WTC11 (cell line): ENCODE measurements at places on chromosomes 2 and 18. TPM values are rescaled to one million over a fixed set of nuclear protein-coding genes. Genes with fewer than 3 reads are reported as not detected.

- peak; percentile 46 for DNase-seq
- peaks cover 7% of the 10 kb centered on the region for H3K36me3 ChIP-seq
- no peaks in the 10 kb centered on the region; the same call in 1 of the 2 replicates for H3K27me3 ChIP-seq
- peaks cover 16% of the 10 kb centered on the region for H3K4me1 ChIP-seq
- no peak overlapping the region for H3K27ac ChIP-seq
Measured at GRCh38 chr2:222959358-222959757, 92.6 kb upstream of the KCNE4 start.

GRCh38 chr18:74595431-74595830 lies 2.2 kb upstream of the ZNF407 start:
- no peaks in the 10 kb centered on the region for H3K27me3 ChIP-seq
- no peaks in the 10 kb centered on the region for H3K36me3 ChIP-seq
- H3K4me1 ChIP-seq, result peaks cover 19% of the 10 kb centered on the region

DUSP2 gene
- total RNA-seq, result 4.7 to 6.8 TPM (median 5.8 TPM) in 3 replicates

DNA sequence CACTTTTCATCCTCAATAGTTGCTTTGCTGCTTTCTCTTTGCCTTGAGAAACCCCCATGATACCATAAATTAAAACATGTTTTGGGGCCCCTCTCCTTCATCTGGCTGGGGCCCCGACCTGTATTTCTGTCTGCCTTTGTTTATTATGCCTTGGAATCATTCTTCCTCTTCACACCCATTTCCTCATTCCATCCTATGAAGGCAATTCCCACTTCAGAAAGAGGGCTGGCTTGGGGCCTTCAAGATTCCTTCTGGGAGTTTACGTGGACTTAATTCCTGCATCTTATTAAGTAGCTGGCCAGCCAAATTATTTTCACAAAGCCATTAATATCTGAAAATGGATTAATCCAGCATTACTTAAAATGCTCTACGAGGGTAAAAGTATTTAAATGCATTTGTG lies 6.8 kb upstream of the LRRTM1 start:
- H3K27me3 ChIP-seq, result peaks cover 23% of the 10 kb centered on the region
- no peak overlapping the region for H3K27ac ChIP-seq
- H3K4me1 ChIP-seq, result peaks cover 12% of the 10 kb centered on the region
- no peak overlapping the region for H3K4me3 ChIP-seq
- H3K36me3 ChIP-seq, result no peaks in the 10 kb centered on the region

DNA sequence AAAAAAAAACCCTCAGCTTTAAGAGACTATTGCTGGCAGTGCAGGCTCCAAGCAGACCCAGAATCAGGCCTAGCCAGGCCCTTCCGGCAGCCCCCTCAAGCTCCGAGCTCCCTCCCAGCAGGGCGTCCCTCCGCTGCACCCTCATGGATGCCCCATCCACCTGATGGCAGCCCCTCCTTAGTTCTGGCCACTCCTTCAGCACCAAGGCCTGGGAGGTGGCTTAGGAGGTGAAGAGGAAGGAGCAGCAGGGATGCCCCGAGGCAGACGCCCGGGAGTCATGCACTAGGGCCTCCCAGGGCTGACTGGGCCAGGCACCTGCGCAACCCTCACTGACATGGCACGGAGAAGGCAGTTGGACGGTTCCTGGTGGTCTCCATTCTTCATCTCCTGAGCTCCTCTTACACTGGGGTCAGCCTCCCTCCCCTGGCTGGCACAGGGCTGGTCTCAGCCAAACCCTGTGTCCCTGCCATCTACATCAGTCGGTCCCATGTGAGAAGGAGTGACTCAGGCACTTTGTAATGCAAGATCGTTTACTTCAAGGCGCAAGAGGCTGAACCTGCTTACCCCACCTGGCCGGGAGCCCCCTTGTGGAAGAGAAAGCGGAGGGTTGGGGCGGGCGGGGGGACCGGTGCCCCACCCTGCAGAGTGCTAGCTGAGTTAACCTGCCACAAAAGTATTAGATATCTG lies 53.5 kb upstream of the ID2 start:
- H3K4me3 ChIP-seq, result no peak overlapping the region
- H3K4me1 ChIP-seq, result peaks cover 8% of the 10 kb centered on the region
- no peak overlapping the region for H3K27ac ChIP-seq
- no peak for DNase-seq
- H3K36me3 ChIP-seq, result no peaks in the 10 kb centered on the region
- H3K27me3 ChIP-seq, result peaks cover 2% of the 10 kb centered on the region; the same call in 1 of the 2 replicates

DNA sequence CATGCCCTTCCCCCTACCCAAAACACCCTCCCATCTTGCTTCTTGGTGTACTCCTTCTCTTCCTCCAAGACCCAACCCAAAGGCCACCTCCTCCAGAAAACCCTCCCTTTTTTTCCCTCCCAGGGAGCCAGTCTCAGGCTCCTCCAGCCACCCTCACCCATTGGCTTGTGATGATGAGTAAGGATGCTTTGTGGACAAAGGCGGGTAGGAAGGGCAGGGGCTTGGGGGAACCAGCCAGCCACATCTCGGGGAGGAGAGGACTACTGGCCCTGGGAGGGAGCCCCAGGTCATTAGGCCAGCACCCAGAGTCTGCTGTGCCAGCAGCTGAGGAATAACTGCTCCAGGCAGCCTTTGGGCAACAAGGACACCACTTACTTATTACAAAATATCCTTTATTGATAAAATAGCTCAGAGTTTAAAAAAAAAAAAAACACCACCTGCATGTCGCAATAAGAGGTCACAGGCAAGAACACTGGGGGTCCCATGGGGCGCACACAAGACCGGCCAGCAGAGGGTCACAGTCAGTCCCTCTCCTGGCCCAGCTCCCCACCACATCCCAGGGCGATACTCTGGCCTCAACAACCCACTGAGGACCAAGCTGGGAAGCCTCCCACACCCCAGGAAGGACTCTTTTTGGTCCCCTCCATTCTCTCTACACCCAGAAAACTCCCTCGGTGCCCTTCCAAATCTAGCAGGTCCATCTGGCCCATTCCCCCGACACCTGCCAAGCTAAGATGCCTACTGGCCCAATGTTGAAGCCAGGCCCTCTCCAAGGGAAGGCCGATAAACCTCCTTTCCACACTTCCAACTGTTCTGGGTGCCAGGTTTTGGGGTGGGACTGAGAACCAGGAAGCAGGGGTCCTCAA lies 3.6 kb downstream of the ADRA2B start:
- H3K36me3 ChIP-seq, result no peaks in the 10 kb centered on the region
- DNase-seq, result no peak
- H3K4me1 ChIP-seq, result peaks cover 35% of the 10 kb centered on the region
- H3K27me3 ChIP-seq, result peaks cover 19% of the 10 kb centered on the region

AFF3 gene
- 1.1 to 1.2 TPM (median 1.2 TPM) in 3 replicates for total RNA-seq

GRCh38 chr2:134104754-134105153 lies 149.1 kb upstream of the MGAT5 start:
- H3K36me3 ChIP-seq, result peaks cover 1% of the 10 kb centered on the region
- peaks cover 6% of the 10 kb centered on the region; the same call in 1 of the 2 replicates for H3K4me1 ChIP-seq
- H3K4me3 ChIP-seq, result no peak overlapping the region
- no peak overlapping the region for H3K27ac ChIP-seq
- no peak for DNase-seq

DNA sequence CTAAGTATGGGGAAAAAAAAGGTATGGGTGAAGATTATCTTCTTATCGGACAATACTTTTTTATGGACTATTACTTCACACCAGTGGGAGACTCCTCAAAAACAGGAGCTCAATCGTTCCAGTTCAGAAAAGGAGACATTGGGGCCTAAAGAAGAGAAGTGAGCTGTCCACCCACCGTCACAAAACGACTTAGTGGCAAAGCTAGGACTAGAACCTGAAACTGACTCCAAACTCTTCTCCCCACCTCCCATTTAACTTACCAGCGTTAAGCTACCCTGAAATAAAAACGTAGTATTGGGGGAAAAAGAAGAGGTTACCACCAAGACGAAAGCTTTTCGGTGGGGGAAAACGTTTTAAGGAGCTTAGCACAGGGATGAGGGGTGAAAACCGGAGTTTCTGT lies 503 bp downstream of the GTF3C3 start:
- peak overlapping the region; percentile 91 for H3K4me3 ChIP-seq
- H3K27me3 ChIP-seq, result peaks cover 27% of the 10 kb centered on the region
- H3K27ac ChIP-seq, result peak overlapping the region; percentile 13; the same call in 1 of the 2 replicates
- 0 out of 2 replicates have a peak, but pooled peaks cover 2% of the 10 kb centered on the region for H3K4me1 ChIP-seq
- DNase-seq, result no peak

DPYSL5 gene
- total RNA-seq, result 7.6 to 12.1 TPM (median 9.2 TPM) in 3 replicates

DUSP19 gene
- total RNA-seq, result 3.4 to 3.9 TPM (median 3.5 TPM) in 3 replicates

GALNT5 gene
- 0.17 to 0.34 TPM (median 0.32 TPM) in 3 replicates for total RNA-seq

MALL gene
- total RNA-seq, result 3.8 to 5.5 TPM (median 5.0 TPM) in 3 replicates

DNA sequence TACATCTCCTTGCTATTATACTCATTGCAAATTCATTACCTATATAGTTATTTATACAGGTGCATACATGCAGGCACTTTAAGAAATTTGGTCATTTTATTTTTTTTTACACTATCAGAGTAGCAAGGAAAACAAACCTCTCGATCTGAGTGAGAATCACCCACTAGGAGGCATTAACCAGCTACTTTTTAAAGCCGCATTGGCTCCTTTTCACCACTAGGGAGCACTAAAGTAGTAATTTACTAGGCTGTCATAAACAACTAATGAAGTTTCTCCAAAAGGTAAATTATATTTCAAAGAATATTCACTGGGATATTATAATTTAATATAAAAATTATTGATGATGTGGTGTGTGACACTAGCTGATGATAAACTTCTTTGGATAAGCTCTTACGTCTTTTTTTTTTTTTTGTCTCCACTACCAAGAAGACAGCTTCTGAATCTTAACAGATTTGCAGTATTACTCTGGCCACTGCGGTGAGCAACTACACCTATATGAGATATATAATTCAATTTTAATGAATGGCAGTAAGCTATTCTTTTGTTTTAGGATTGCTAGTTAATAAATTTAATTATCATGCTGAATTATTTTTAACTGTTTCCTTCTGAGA lies 101.9 kb downstream of the NOL4 start:
- DNase-seq, result peak; percentile 21
- H3K4me1 ChIP-seq, result no peaks in the 10 kb centered on the region
- peaks cover 42% of the 10 kb centered on the region for H3K27me3 ChIP-seq
- H3K27ac ChIP-seq, result no peak overlapping the region
- no peaks in the 10 kb centered on the region for H3K36me3 ChIP-seq

DNA sequence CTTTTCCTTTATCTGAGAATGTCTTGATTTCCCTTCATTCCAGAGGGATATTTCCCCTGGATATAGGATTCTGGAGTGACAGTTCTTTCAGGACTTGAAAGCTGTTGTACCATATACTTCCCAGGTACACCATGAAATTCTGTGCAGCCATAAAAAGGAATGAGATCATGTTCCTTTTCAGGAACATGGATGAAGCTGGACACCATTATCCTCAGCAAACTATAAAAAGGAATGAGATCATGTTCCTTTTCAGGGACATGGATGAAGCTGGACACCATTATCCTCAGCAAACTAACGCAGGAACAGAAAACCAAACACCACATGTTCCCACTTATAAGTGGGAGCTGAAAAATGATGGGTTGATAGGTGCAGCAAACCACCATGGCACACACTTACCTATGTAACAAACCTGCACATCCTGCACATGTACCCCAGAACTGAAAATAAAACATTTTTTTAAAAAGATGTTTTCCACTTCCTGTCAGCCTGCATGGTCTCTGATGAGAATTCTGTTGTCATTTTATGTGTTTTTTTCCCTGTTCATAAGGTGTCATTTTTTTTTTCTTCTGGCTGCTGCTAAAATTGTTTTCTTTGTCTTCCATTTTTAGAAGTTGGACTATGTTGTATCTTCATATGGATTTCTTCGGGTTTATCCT lies 133.3 kb downstream of the DNAH6 start:
- no peak overlapping the region for H3K27ac ChIP-seq
- DNase-seq, result no peak
- no peaks in the 10 kb centered on the region for H3K36me3 ChIP-seq
- H3K4me3 ChIP-seq, result no peak overlapping the region
- H3K4me1 ChIP-seq, result no peaks in the 10 kb centered on the region

DNA sequence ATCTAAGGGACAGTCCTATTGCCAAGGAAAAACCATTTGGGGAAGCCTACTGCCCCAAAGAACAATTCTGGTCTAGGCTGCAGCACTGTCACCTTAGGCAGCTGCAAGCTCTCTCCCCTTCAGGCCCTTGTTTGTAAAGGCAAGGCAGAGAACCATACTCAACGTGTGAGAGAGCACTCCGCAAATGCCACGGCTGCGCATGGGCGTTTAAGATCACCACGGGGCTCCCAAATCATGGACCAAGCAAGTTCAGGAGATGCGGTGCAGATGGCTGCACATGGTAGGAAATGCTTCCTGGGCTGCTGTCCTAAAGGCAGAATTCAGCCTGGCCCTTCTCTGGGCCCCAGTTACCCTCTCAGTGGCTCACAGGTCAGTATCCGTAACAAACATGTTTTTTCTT lies 15.5 kb downstream of the ERFE start:
- no peak for DNase-seq
- no peaks in the 10 kb centered on the region for H3K27me3 ChIP-seq
- no peak overlapping the region for H3K4me3 ChIP-seq
- no peak overlapping the region for H3K27ac ChIP-seq
- peaks cover 48% of the 10 kb centered on the region for H3K36me3 ChIP-seq

GRCh38 chr18:23225503-23225902 lies 90.2 kb downstream of the CABLES1 start:
- no peaks in the 10 kb centered on the region for H3K27me3 ChIP-seq
- no peak for DNase-seq
- peak overlapping the region; percentile 5 for H3K27ac ChIP-seq
- H3K4me1 ChIP-seq, result peaks cover 8% of the 10 kb centered on the region
- peaks cover 14% of the 10 kb centered on the region; the same call in 1 of the 2 replicates for H3K36me3 ChIP-seq

DNA sequence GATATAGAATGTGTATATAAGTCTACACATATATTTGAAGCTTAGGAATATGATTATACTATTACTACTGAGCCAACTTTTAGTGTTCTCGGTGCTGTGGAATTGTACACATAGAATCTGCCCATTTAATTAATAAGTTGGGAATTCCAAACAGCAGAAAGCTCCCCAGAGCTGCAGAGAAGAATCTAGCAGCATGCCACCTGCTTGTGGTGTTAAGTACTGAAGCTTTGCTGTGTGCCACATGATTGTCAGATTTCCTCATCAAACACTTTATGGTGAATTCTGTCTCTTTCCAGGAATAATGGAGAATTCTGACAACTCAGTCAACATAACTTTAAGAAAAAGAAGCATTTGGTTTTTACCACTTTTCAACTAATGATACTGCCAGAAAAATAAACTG lies 117.8 kb downstream of the WDSUB1 start:
- H3K27ac ChIP-seq, result no peak overlapping the region
- H3K27me3 ChIP-seq, result no peaks in the 10 kb centered on the region
- no peaks in the 10 kb centered on the region for H3K4me1 ChIP-seq
- DNase-seq, result no peak

DNA sequence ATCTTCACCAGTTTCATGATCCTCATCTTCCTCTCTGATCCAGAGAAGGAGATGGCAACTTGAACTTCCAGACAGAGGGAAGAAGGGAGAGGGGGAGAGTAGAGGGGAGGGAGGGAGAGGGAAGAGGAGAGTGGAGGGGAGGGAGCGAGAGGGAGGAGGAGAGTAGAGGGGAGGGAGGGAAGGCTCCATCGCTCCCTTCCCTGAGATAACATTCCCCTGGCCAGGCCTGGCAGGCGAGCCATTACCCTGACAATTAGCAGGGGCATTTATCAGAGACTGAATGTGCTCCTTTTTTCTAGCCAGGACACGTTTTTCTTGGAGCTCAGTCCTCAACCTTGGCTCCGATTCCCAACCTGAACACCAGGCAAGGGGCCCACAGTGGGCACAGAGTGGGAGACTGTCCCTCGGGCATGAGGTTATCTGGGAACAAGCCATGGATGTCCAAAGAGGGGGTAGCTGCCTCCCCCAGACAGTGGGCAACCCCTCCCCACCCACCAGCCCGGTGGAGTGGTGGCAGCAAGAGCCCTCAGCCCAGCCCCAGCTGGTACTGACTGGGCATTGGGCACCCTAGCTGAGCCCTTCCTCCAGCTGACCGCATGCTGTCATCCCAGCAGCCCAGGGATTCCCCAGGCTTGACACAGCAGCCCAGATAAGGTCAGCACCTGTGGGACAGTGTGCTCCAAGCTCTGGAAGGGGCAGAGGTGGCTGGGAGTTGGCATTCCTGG lies 81.8 kb downstream of the TNS1 start:
- DNase-seq, result no peak
- H3K36me3 ChIP-seq, result no peaks in the 10 kb centered on the region
- no peak overlapping the region for H3K4me3 ChIP-seq
- H3K27ac ChIP-seq, result peak overlapping the region; percentile 29; the same call in 1 of the 2 replicates
- H3K27me3 ChIP-seq, result no peaks in the 10 kb centered on the region
- peaks cover 52% of the 10 kb centered on the region for H3K4me1 ChIP-seq

SLC4A5 gene
- 0.62 to 1.8 TPM (median 1.2 TPM) in 3 replicates for total RNA-seq
